ENCODE measurements at places on chromosomes 1 and 21. TPM values are rescaled to one million over a fixed set of nuclear protein-coding genes. Genes with fewer than 3 reads are reported as not detected.

- no peak for DNase-seq
Observed at GRCh38 chr1:3080053-3080955, 11.3 kb downstream of the PRDM16 start.

DNA sequence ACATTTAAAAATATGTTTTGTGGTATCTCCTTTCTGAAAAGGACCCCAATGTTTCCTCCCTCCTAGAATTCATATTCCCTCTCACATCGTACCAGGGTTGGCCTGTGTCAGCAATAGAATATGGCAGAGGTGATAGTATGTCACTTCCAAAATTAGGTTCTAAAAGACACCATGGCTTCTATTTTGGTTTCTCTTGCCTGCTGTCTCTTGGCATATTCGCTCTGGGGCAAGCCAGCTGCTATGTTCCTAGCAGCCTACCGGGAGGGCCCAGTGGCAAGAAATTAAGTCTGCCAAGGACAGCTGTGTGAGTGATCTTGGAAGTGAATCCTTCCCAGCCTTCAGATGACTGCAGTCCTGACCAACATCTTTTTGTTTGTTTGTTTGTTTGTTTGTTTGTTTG is 92.9 kb upstream of the PPM1J start:
- no peak for DNase-seq

The MEGF6 gene
- 6.8 TPM for total RNA-seq

DNA sequence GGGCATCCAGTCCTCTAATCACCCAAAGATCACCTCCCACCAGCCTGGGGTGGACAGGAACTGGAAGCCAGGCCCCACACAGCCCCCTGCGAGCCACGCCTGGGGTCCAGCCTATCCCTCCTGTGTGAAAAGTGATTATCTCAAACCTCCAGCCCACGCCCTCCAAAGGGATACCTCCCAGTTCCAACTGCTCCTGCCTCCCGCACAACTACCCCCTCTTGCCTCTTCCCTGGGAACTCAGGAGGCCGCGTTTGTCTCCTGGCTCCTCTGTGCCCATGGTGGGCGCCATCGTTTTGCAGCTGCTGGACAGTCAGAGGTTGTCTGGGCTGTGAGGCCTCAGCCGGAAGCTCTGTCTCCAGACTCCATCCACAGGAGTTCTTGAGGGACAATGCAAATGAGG is 305.9 kb downstream of the AJAP1 start:
- DNase-seq, result no peak

- no peak for DNase-seq
Observed at GRCh38 chr1:167739752-167740151, 18.0 kb downstream of the MPZL1 start.

- no peak for DNase-seq
Observed at GRCh38 chr1:220151454-220151853, 57.5 kb downstream of the IARS2 start.

Measured in activated CD4-positive, alpha-beta memory T cell treated with anti-CD3 and anti-CD28 coated beads for 36 hours (primary cell).